ENCODE measurements at places on chromosomes 1 and 21.
A peak's percentile ranks its signal among the peaks of the same experiment; 100 is the strongest.

DNA sequence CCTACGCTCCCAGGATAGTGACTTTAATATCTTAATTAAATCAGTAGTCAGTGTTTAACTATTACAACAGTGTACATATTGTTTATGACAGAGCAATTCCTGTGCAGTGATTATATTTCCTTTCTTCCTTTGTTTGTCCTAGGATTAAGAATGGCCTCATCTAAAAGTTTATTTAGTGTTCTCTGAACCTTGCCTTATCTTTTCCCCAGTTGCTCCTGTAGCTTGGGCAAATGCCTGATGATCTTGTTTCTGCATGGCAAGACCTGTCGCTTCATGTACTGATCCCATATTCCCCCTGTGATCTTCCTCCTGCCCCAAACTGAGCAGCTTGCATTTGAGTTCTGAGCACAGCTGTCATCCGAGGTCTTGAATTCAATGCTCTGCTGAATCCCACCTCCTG, 69.1 kb upstream of the STUM start:
- no peak for DNase-seq

DNA sequence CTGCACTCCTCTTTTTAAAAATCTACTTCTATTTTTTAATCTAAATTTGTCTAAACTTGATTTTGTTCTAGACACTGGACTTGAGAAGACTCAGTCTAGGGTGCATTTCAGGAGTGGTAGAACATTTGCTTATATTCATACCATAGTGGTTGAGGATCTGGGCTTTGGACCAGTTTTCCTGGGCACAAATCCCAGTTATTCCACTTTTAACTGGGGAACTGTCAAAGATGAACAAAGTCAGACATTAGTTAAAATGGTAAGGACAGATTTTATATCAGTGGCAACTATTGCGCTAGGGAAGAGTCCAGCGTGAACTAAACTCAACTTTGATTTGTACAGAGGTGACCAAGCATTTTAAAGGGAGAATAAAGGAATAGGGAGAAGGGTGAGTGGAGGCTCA, 102.4 kb downstream of the FMN2 start:
- DNase-seq: no peak

DNA sequence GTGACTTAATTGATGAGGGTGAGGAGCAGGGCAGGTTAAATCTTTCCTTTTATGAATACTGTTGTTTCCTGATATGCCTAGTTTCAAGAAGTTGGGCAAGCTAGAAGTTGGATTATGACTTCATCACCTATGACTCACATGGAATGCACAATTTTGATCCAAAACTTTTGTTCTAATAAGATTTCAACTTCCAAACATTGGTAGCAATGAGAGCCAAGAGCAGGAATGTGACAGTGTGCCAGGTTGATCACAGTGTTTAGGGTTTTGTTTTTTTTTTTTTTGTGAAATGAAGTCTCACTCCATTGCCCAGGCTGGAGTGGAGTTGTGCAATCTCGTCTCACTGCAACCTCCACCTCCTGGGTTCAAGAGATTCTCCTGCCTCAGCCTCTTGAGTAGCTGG, 349.4 kb downstream of the DUSP10 start:
- DNase-seq: no peak

GRCh38 chr21:38171723-38172344, 85.0 kb upstream of the KCNJ15 start:
- peak; percentile 86 for DNase-seq

GRCh38 chr1:185368313-185368855, 51.3 kb upstream of the IVNS1ABP start:
- no peak for DNase-seq

- no peak for DNase-seq
Observed at GRCh38 chr1:8603220-8603616, 214.2 kb downstream of the RERE start.
